Stomach (tissue), 19 donors: ENCODE measurements at places on chromosomes 5 and 9. TPM values are rescaled to one million over a fixed set of nuclear protein-coding genes. Genes with fewer than 3 reads are reported as not detected.

DNA sequence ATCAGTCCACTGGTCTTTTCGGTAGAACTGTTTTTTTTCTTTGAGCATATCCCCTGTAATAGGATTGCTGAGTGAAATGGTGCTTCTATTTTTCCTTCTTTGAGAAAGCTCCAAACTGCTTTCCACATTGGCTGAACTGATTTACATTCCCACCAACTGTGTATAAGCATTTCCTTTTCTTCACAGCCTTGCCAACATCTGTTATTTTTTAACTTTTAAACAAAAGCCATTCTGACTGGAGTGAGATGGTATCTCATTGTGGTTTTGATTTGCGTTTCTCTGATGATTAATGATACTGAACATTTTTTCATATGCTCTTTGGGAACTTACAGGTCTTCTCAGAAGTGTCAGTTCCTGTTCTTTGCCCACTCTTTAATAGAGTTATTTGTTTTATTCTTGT lies 764.7 kb downstream of the MTRR start:
- no peak overlapping the region for H3K27ac ChIP-seq
- H3K4me3 ChIP-seq = no peak overlapping the region
- DNase-seq = no peak
- no peaks in the 10 kb centered on the region for H3K27me3 ChIP-seq
- no peaks in the 10 kb centered on the region for H3K36me3 ChIP-seq

Gene ALDH7A1
- 4.9 TPM for total RNA-seq

- DNase-seq = no peak
- peaks cover 10% of the 10 kb centered on the region for H3K4me1 ChIP-seq
- H3K36me3 ChIP-seq = peaks cover 93% of the 10 kb centered on the region
- no peak overlapping the region for H3K27ac ChIP-seq
These were observed 5.8 kb downstream of the DPP7 start for GRCh38 chr9:137108608-137109249.

DNA sequence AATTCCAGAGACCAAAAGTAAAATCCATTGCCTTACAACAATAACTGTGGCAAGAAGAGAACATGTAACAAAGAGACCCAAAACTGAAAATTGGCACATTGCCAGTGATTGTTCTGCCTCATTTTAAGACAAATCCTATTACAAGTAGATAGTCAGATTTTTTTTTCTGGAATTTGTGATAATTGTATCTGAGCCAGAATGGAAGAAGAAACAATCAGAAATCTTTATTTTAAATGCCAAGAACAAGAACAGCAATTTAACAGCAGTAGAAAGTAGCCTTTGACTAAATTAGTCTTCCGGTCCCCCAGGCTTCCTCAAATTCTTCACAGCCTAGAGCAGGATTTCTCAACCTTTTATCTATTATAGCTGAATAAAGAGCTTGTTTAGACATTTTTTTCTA lies 106.7 kb upstream of the PTPN3 start:
- no peak for DNase-seq
- no peaks in the 10 kb centered on the region for H3K27me3 ChIP-seq
- H3K4me1 ChIP-seq = no peaks in the 10 kb centered on the region

Gene TXNDC8
- not detected for total RNA-seq
